ENCODE measurements at places on chromosomes 1 and 21. TPM values are rescaled to one million over a fixed set of nuclear protein-coding genes. Genes with fewer than 3 reads are reported as not detected.

The LAMTOR5 gene
- 106 TPM for total RNA-seq

The ANKRD34A gene
- total RNA-seq: 0.28 TPM

The KLHL21 gene
- total RNA-seq: 76.5 TPM

The RCSD1 gene
- total RNA-seq: 1.7 TPM

Data from regular cardiac myocyte (primary cell).